ENCODE measurements at places on chromosomes 3 and 15. TPM values are rescaled to one million over a fixed set of nuclear protein-coding genes. Genes with fewer than 3 reads are reported as not detected.

DNA sequence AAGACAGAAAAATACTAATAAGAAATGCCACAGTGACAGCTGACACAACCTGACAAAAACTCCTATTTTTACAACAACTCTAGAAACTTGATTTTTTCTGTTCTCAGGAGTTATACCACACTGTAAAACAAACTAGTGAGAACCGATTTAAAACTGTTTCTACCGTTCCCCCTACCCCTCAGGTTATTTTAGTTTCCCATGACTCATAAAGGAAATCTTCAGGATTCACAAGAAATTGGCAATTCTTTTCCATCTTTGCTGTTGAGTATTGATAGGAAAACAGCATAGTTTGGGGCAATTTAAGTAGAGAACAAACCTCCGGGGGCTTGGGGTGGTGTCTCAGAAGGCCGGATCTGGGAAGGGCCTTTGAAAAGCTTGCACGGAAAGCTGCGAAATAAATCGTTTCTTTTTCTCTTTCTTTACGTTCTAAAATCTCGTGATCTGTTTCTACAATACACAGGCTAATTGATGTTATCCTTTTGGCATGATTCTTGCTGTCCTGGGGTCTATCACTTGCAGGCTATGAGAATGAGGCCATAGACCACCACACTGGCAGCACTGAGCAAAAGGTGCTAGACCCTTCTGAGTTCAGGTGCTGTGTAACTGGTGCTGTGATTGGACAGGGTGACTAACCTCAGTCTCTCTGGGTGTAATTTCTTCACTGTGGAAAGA is 89.3 kb downstream of the LPP start:
- H3K4me3 ChIP-seq, result no peak overlapping the region
- peaks cover 27% of the 10 kb centered on the region for H3K4me1 ChIP-seq
- DNase-seq, result no peak
- no peaks in the 10 kb centered on the region for H3K36me3 ChIP-seq

DNA sequence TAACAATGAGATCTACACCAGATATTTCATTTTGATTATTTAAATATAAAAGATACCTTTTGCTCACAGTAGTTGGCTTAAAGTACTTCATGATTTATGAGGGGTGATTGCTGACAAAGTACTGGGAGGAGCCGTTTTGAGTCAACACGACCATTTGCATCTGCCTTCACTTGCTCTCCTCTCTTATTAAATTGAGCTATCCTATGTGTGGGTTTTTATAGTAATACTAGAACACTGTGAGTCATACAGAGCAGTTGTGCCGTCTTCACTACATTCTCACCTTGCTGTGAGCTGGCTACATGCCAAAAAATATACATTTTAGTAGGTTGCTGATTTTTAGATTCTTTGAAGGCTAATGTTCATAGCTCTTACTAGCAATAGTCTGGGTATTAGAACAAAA is 161.2 kb downstream of the ALCAM start:
- H3K36me3 ChIP-seq, result no peaks in the 10 kb centered on the region
- DNase-seq, result no peak
- H3K27ac ChIP-seq, result no peak overlapping the region
- H3K4me1 ChIP-seq, result no peaks in the 10 kb centered on the region

DNA sequence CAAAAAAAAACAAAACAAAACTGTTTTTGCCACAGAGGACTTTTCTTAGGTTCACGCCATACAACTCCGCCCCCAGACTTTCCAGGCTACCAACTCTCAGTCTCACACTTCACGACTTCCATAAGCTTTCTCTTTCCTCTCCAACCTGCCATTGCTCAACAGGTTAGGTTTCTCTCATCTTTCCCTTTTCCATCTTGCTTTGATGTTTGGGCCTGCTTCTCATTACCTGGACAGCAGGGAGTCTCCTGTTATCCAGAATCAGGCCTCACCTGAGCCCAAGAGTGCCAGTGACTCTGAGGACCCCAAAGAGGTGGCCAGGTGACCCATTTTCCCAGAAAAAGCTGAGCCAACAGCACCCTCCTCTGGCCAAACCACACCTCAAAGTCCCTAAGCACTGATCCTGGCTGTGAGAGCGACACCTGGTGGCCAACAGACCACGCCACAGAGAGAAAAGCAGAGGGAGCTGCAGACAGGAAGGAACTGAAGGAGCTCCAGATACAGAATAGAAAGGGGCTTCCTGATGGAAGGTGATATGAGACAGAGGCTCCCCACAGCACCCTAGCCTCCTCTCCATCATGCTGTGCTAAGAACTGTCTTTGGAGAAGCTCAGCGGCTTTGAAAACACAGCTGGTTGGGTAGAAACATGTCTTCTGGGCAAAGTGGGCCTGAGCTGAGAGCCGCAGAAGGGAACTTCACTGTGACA is 4.0 kb downstream of the CCDC51 start:
- H3K36me3 ChIP-seq, result peaks cover 10% of the 10 kb centered on the region
- no peak overlapping the region for H3K27ac ChIP-seq
- no peaks in the 10 kb centered on the region for H3K27me3 ChIP-seq
- DNase-seq, result peak; percentile 83

DNA sequence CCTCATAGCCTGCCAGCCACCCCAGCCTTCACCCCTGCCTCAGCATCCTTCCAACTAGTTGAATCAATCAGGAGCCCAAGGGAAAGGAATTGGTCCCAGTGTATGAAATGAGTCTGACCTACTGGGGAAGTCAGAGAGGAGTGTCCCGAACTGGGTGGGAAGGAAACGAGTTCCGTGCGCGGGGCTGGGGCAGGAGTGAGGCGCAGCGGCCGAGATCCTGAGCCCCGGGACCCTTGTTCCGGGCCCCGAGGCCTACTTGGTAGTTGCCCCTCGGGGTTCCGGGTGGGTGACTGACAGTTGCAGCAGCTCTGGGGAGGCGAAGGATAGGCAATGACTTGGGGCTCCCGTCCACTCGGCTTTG is 1.1 kb upstream of the PLCL2 start:
- no peaks in the 10 kb centered on the region for H3K36me3 ChIP-seq
- no peaks in the 10 kb centered on the region for H3K27me3 ChIP-seq
- peak overlapping the region; percentile 84 for H3K4me3 ChIP-seq
- peaks cover 28% of the 10 kb centered on the region for H3K4me1 ChIP-seq
- no peak for DNase-seq
- peak overlapping the region; percentile 97 for H3K27ac ChIP-seq

- no peaks in the 10 kb centered on the region for H3K4me1 ChIP-seq
- no peak overlapping the region for H3K4me3 ChIP-seq
- no peak for DNase-seq
- no peaks in the 10 kb centered on the region for H3K27me3 ChIP-seq
These were observed 538.5 kb upstream of the ADAMTS9 start for GRCh38 chr3:65226287-65226686.

- DNase-seq, result no peak
- H3K27me3 ChIP-seq, result no peaks in the 10 kb centered on the region
These were observed 15.9 kb downstream of the CEP70 start for GRCh38 chr3:138578141-138578540.

DNA sequence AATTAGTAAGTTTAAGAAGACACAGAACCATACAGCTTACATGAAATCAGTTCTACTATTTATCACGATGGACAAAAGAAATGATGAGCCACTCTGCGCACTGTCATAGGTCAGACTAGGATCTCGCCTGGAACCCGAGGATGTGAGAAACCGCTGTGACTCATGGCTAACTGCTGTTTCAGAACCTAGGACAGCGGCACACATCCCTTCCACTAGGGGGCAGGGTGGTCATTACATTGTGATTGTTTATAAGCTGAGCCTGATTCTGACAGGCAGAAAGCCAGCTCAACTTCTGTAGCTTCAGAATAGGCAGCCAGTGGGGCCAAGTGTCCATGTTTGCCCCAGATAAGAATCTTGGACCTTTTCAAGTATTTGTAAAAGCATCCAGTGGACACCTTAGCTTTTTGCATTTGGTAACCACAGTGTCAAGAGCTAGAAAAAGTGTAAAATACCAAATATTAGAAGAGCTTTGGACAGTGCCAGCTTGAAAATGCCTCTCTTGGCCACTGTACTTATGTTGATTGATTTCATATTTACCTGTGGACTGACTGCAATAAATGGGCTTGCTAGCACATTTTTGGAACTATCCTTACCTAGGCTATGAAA is 115.8 kb downstream of the KBTBD8 start:
- no peaks in the 10 kb centered on the region for H3K27me3 ChIP-seq
- no peak overlapping the region for H3K4me3 ChIP-seq
- no peaks in the 10 kb centered on the region for H3K36me3 ChIP-seq
- H3K4me1 ChIP-seq, result no peaks in the 10 kb centered on the region
- DNase-seq, result peak; percentile 58

GRCh38 chr3:79497447-79498111 is 270.2 kb downstream of the ROBO1 start:
- H3K4me1 ChIP-seq, result no peaks in the 10 kb centered on the region
- no peaks in the 10 kb centered on the region for H3K27me3 ChIP-seq
- H3K4me3 ChIP-seq, result no peak overlapping the region
- no peak overlapping the region for H3K27ac ChIP-seq
- DNase-seq, result no peak

DNA sequence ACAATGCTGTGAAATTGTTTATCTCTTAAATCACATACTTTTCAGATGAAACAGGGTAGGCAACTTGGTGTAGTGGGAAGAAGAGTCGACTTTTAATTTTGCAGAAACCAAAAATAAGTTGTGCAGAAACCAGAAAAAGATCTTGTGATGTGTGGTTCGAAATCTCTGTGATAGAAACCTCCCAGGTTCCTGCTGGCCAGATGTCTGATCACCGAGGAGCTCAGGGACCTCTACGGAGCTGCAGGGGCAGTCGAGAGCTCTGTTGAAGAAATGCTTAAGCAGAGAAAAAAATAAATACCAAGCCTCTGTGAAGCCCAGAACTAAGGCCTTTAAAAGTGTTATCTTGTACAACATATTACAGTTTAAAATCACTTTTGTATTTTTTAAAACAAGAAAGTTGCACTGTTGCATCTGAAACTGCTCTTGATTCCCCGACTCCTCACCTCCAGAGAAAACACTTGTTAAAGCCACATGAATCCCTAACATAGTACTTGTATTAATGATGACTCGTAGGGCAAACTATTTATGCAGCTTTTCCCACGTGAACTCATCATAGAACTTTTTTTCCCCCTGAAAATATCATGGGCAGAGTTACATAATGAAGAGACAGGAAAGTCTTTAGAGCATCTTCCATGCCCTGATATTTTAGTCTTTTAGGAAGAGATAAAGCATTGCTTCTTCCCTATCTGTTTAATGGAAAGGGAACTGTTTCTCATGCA is 51.3 kb downstream of the CCK start:
- H3K27ac ChIP-seq, result no peak overlapping the region
- no peaks in the 10 kb centered on the region for H3K4me1 ChIP-seq
- no peaks in the 10 kb centered on the region for H3K27me3 ChIP-seq

- no peaks in the 10 kb centered on the region for H3K36me3 ChIP-seq
- H3K27me3 ChIP-seq, result no peaks in the 10 kb centered on the region
- H3K4me1 ChIP-seq, result no peaks in the 10 kb centered on the region
- no peak overlapping the region for H3K4me3 ChIP-seq
These were observed 20.9 kb downstream of the TP63 start for GRCh38 chr3:189652042-189652441.

DNA sequence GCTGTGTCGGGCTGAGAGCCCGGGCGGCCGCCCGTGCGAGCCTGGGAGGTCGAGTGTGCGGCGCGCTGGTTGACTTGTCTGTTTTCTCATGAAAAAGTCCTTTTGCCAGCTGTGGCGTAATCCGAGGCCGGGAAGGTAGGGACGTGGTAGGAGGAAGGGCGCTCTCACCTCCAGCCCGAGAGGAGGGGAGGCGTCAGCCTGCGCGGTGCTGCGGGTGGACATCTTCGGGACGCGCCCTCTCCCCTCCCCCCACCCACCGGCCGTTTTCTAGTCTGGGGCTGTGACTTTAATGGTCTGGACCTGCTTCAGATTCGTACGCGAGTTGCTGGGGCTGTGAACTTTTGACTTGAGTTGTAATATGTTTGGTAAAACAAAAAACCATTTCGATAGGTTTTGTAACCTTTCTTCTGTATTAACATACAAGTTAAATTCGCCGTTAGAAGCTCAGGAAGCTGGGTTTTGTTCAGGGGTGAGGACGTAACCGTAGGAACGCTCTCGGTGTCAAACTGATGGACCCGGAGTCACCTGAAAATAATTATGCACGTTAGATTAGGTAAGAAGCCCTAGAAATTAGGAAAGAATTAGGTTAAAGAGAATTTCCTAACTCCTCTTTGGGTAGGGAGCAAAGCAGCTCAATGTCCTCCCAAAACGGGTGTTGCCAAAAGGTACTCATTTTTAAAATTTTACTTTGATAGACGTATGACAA is 762 bp downstream of the NCK1 start:
- DNase-seq, result no peak
- peaks cover 43% of the 10 kb centered on the region for H3K4me1 ChIP-seq
- peak overlapping the region; percentile 93 for H3K27ac ChIP-seq
- H3K36me3 ChIP-seq, result no peaks in the 10 kb centered on the region

- DNase-seq, result no peak
- peak overlapping the region; percentile 89 for H3K27ac ChIP-seq
- no peaks in the 10 kb centered on the region for H3K36me3 ChIP-seq
- H3K4me1 ChIP-seq, result peaks cover 13% of the 10 kb centered on the region
- H3K4me3 ChIP-seq, result no peak overlapping the region
These were observed 99.0 kb upstream of the LIPC start for GRCh38 chr15:58332676-58333400.

GRCh38 chr3:170324962-170325361 is 32.6 kb upstream of the SKIL start:
- H3K4me3 ChIP-seq, result no peak overlapping the region
- no peak overlapping the region for H3K27ac ChIP-seq
- no peaks in the 10 kb centered on the region for H3K27me3 ChIP-seq
- no peak for DNase-seq

DNA sequence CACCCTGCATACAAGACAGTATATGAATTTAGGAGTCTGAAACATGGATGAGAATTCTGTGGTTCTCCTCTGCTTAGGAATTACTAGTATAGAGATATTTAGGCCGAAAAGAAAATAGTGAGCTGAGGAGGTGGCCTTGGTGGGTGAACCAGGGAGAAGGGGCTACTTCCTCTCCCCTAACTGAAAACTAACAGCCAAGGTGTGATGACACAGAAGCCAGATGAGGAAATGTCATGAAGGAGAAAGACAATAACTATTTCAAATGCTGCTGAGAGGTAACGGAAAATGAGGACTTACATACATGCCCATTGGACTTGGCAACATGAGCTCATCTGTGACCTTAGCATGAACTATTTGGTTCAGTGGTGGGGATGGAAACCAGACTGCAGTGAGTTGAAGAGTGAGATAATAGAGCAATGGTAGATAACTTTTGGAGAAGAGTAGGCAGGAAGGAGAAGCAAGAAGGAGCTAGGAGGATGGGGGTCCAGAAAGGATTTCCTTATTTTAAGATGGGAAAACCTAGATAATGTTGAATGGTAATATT is 114.4 kb upstream of the TSPAN3 start:
- peaks cover 56% of the 10 kb centered on the region for H3K4me1 ChIP-seq
- H3K4me3 ChIP-seq, result no peak overlapping the region
- H3K36me3 ChIP-seq, result peaks cover 14% of the 10 kb centered on the region
- DNase-seq, result no peak
- H3K27ac ChIP-seq, result peak overlapping the region; percentile 90

The MOBP gene
- not detected for total RNA-seq

The NT5DC2 gene
- total RNA-seq, result 59.7 TPM

The MYLK gene
- 10.5 TPM for total RNA-seq

The MYO1E gene
- 38.6 TPM for total RNA-seq
